ENCODE measurements at places on chromosomes 3 and 15.

GRCh38 chr15:51752888-51753287, 1.5 kb downstream of the TMOD2 start:
- DNase-seq = no peak

- no peak for DNase-seq
These were observed 10.8 kb upstream of the C3orf20 start for GRCh38 chr3:14664170-14664569.

- peak; percentile 27 for DNase-seq
These were observed 76.0 kb downstream of the ETFA start for GRCh38 chr15:76235186-76235826.

DNA sequence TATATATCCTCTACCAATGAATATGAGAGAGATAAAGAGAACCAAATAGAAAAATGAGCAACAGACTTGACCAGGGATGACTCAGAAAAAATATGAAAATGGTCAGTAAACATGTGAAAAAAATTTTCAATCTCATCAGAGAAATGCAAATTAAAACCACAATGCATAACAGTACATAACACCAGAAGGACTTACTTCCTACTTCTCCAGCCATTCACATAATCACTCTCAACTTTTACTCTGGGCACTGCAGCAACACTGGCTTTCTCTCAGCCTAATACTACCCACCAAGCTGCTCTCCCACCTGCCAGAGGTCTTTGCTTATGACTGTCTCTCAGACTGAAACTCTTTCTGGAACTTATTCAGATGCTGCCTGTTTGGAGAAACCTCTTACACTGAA, 49.4 kb downstream of the DPH6 start:
- DNase-seq = no peak

DNA sequence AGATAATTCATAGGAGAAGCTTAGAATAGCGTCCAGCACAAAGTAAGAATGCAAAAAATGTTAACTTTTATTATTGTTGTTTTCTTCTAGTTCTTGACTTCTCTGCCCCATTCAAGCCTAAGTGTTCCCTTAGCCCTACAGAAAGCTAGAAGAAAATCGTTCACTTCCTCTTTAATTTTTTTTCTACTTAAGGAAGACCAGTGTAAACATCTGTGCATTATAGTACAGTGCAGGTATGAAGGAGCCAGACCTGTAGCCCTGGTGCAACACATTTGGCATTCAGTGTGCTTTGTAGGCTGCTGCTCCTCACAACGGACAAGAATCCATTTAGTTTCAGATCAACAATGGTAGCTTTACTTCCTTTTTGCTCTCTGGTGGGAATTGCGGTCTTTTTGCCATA, 127.8 kb upstream of the SLC7A14 start:
- DNase-seq = no peak
